Daoy (cell line): ENCODE measurements at places on chromosomes 5 and 9.

DNA sequence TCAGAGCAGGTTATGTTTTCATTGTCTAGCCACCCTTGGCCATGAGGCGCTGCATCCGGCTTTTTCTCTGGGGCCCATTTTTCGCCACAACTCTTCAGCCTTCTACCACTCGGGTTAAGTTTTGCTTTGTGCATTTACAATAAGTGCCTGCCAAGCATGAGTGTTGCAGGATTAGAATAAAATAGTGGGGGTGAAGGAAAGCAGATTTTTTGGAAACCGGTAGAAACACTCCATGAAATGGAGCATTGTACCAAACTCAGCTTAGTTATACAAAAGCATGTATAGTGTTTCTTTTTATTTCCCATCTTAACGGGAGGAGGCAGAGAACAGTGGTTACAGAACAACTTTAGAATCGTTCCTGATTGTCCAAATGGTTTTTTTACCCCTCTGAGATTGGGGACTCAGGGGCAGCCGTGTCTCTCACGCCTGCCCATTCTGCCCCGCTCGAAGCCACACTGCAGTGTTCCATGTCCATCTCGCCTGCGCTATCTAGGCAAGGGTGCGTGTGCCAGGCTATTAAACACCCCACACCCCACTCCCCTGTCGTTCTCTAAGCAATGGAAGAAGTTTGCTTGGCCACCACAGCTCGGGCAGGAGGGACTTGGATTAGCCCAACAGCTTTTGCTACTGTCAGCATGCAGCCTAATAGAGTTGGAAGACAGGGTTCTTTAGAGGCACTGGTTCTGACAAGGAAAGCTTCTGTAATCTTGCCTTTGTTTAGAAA, 268.8 kb upstream of the WWC1 start:
- DNase-seq, result no peak

DNA sequence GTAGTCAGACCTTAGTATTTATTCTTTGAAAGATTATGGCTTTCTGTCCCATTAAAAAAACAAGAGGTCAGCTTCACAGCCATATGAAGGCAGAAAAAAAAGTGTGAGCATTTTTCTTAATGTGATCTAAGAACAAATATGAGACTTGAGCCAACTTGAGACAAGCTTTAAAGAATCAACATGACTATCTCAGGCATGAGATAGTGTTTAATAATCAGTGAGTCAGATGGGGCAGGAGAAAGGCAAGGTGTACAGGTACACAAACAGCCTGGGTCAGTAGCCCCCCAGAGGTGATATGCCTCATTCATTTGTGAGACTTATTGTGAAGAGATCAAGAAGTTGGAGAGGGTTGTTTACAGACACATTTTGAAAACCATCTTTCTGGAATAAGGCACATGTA, 83.6 kb downstream of the GDNF start:
- DNase-seq, result no peak

DNA sequence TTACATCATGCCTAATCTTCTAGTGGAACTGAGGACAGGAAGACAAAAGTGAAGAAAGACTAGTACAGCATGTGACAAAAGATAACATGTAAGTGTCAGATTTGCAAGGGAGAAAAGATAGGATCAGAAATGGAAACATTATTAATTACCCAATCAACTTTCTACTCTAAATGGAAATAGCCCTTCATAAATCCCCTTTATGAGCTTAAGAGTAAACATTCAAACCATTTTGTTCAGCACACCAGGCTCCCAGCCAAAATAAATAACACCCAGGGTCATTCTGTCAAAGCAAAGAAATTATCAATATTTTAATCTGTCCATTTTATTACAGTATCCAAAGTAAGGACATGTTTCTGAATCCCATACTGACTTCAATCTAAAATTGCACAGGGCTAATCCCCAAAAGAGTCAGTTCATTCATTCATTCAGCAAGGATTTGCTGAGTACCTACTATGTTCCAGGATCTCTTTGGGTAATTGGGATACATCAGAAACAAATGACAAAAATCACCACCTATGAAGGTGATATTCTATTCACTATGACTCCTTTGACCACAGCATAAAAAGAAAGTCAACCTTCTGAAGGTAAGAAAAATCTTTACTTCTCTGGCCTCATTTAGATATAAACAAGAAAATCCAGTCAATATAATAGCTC, 5.3 kb downstream of the PRELID2 start:
- DNase-seq, result no peak

GRCh38 chr5:144304688-144305087, 134.0 kb downstream of the KCTD16 start:
- no peak for DNase-seq

DNA sequence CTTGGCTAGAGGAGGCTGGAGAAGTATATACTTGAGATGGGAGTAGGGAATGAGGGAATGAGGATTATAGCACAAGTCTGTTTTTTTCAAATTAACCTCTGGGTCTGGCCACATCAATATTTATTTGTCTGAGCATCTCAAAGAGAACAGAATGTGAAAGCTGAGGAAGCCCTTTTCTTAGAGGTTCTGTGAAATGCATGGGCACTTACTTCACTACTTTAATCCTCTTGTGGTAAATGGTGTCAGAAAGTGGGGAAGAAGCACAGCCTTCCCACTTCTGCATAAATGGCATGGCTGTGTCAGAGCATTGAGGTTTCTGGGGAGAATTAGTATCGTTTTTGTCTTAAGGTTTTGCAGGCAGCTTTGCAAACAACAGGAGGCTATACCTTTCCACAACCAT, 48.6 kb downstream of the SPATA31D1 start:
- DNase-seq, result no peak
